Activated CD4-positive, CD25-positive, alpha-beta regulatory T cell (primary cell): ENCODE measurements at places on chromosomes 5 and 9.

DNA sequence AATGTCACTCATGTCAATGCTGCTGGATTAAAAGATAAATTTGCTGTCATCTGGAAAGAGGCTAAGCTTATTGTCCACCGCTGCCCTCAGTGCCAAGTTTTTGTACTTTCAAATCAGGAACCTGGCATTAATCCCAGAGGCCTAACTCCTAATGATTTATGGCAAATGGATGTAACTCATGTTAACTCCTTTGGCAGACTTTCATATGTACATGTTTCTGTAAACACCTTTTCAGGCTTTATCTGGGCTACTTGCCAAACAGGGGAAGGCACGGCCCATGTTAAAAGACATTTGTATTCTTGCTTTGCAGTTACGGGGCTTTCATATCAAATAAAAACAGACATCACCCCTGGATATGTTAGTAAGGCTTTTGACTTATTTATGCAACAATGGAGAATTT, 608.0 kb upstream of the ACO1 start:
- no peak for DNase-seq

DNA sequence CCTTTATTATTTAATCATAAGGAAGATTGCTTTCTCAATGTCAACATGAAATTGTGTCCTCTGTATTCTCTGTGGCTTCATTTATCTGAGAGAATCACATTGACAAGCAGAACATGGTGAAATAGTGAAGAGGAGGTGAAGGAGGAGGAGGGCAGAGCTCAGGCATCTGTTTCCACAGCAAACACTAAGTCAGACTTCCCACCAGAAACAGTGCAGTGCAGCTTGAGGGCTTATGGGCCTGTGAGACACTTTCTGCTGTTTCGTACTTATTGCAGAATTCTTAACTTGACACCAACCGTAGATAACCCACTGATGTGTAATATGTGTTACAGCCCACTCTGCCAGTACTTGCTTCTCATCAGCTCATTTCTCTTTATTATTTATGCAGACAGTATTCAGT, 386.3 kb downstream of the DIRAS2 start:
- no peak for DNase-seq

DNA sequence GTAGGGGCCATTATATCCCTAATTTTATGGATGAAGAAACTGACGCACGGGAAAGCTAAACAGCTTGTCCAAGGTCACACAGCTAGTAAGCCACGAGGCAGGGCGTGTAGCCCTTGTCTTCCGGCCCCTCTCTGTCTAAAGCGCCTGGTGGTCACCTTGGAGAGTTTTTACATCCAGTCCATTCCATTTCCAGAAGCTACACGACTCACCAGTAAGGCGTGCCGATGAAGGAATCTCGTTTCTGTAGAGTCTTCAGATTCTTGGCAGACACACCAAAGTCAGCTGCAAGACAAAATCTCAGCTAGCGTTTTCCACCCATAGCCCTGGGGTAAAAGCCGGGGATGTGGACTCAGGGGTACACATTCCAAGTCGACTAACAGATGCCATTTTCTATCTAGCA, 80.5 kb downstream of the STK10 start:
- DNase-seq: no peak

DNA sequence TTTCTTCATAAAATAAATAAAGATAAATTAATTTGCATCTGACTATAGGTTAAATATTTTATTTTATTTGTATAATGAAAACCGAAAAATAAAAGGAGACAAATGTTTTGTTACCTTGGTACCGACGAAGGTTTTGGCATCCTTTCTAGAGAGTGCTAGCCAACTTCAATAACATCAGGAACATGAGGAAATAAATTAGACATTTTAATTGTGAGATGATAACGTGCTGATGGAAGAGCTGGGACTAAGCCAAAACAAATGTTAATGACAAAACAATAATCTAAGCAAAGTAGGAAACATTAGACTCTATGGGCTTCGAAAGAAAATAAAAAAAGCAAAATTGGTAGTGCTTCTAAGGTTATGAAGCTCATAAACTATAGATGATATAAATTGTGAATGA, 201.0 kb downstream of the IRX2 start:
- DNase-seq: no peak

- DNase-seq: no peak
These were observed 66.4 kb downstream of the RETREG1 start for GRCh38 chr5:16550316-16550952.

GRCh38 chr9:18821788-18822187, 211.2 kb downstream of the SAXO1 start:
- DNase-seq: no peak

DNA sequence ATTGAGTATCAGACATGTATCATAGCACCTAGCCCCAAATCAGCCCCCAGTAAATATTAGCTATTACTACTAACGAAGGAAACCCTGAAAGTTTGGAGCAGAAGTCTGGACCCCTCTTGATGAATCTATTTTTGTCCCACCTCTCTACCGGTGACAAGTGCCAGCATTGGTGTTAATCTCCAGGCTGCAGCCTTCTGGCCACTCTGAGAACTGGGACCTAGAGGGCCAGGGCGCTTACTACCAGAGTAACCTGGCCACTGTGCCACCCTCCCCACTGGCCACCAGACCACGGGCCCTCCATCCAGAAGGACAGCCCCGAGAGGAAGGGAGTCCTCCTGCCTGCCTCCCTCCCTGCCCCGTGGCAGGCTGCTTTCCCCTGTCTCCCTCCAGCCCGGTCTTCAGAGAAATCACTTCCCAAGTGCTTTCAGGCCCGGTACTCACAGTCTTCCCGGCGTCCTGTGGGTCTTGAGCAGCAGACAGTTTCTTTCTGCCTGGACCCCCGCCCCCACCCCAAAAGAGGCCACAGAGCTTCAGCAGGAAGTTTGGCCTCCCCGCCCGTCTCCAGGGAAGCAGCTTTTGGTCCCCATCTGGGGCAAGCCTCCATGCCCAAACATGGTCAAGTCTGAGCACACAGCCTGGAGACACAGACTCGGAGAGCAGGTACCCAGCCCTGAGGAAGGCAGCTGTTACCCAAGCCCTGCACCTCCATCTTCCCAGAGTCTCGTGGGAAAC, at the start of gene KCNMB1:
Gene KCNMB1 (minus strand): TSS at position 550 of the 732 bp plus-strand sequence. CDS start 3,920 bp downstream, outside the sequence.
- no peak for DNase-seq

DNA sequence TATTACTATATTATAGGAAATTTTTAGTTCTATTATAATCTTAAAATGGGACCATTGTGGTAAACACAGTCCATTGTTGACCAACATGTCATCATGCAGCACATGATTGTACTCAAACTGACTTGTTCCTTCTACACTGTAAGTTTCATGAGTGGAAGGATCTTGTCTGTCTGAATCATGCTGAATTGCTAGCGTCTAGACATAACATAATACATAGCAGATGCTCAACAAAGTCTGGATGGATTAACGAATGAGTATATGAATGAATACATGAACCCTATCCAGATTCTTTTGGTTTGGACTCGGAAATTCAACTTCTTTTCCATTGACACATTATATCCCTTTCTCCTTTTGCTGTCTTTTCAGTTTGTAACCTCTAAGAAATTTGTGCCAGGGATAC, 429.2 kb upstream of the SGCD start:
- no peak for DNase-seq

GRCh38 chr5:141742866-141743851, 61.1 kb upstream of the ARAP3 start:
- no peak for DNase-seq

DNA sequence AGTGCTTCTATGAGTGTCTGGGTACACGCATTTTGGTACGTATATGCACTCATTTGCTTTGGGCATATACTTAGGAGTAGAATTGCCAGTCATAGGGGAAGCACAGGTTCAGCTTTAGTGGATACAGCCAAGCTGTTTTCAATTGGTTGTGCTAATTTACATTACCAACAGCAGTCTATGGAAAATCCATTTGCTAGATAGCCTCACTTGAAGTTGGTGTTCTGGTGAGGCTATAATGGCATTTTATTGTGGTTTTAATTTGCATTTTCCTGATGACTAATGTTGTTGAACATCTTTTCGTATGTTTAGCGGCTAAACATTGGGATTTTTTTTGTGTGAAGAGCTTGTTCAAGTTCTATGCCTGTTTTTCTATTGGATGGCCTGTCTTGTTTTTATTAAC, 76.8 kb upstream of the ANKH start:
- DNase-seq: no peak

- DNase-seq: no peak
These were observed 156.7 kb downstream of the SYK start for GRCh38 chr9:90958328-90958727.

- no peak for DNase-seq
These were observed 7.7 kb upstream of the RASGEF1C start for GRCh38 chr5:180216646-180217171.

DNA sequence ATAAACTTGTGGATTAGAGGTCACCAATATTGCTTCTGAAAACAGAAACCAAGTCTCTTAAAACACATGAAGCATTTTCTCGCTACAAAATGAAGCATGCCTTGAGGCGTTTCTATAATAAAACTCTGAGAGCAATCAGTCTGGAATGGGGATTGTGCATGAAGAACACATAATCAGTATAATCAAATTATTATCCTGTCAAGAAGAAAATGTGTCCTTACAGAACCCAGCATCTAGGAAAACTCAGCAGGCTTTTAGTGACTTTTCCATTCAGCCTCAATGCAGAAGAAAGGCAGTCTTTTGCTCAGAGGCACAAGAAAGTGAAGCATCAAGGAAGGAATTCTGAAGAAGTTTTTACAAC, 121.9 kb downstream of the CDH18 start:
- DNase-seq: no peak

- DNase-seq: no peak
These were observed 17.4 kb downstream of the ANKS6 start for GRCh38 chr9:98778711-98779530.

DNA sequence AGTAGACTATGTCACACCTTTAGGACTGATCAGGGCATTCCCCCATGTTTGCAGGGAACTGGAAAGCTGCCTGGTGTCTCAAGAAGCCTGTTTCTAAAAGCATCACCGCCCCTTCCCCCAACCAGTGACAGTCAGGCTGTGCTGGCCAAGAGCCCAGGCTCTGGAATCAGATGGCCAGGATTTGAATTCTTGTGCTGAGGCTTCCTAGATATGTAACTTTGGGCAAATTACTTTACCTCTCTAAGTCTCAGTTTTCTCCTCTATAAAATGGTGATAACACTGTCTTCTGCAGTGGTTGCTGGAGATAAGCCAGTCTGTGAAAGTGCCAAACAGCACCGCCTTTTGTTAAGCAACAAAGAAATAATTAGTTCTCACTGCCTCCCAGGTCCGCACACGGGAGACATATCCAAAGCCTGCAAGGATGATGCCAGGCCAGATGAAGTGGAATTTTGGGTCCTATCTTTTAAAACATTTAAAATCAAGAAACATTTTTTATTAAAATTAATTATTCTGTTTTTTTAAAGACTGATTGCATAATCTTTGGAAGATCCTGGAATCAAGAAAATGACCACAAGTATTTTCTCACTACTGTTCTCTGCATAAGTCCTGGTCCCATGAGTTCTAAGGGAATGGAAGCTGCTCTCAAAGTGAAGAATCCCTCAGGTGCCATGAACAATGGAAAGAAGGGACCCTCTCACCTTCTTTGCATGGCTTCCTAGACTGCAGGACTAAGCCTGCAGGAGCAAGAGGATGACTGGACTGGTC, 13.9 kb downstream of the SLC31A2 start:
- DNase-seq: no peak

DNA sequence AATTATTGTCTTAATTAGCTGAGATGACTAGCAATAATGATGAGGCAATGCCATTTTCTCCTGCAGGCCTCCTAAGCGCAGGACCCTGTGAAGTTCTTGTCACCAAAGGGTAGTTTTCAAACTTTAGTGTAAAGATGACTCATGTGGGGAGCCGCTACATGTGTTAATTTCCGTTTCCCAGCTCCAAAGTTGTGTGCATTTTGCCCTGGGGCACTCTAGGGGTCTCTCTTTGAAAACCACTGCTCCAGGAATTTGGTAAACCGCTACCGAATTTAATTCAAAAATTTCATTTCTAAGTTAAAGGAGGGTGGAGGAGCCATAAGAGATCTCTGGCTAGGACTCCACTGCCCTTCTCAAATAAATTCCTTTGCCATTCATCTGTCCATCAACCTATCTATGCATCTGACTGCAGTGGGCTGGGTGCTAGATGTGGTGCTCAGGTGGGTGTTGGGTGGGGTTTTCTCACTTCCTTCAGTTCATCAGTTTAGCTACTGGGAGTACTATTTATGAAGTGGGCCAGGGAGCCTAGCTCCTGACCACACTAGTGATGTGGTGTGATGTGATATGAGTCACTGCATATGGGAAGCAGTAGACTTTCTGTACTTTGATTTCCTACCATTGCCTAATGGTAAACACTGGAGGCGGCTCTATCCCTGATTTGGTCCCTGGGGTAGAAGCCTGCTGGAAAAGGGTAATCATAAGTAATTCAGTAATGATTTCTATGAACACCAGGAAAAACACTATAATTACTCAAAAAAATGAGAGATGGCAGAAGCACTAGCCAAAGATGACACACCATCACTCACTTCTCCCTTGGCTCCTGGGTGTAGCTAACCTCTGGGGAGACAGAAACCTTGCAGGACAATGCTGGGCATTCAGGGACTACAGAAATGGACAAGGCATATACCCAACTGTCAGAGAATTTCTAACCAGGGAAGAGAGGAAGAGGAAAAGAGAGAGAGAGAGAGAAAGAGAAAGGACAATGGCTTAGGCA, 4.0 kb upstream of the ZSWIM6 start:
- no peak for DNase-seq

DNA sequence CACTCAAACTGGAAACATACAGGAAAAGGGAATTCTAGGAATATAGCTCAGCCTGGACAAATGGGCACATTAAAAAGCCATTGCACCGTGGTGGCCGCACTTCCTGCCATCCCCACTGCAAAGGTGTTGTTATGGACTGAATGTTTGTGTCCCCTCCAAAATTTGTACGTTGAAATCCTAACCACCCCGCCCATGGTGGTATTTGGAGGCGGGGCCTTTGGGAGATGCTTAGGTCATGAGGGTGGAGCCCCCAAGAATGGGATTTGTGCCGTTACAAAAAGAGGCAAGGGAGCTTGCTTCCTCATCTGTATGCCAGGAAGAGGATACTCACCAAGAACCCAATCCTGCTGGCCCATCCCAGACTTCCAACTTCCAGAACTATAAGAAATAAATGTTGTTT, 1.1 kb upstream of the CMBL start:
- DNase-seq: no peak

GRCh38 chr5:78699552-78700153, 51.1 kb upstream of the LHFPL2 start:
- DNase-seq: no peak

- no peak for DNase-seq
These were observed 8.7 kb downstream of the STK10 start for GRCh38 chr5:172178991-172179989.

DNA sequence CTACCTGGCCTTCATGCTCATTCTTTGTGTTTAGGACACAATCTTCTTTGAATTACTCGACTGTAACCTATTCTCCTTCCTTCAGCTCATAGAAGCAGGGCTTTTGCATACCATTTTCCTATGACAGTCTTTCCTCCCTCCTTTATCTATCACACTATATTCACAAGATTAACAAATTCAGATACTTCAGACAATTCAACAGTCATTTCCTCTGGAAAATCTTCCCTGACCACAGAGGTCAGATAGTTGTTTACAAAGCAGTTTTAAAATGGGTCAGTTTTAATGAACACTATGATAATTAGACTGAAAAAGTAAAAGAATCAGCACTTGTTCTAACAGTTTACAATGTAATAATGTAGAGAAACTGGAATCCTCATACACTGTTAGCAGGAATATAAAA, 4.3 kb downstream of the CAAP1 start:
- no peak for DNase-seq
